ENCODE measurements at places on chromosomes 7 and 10.

DNA sequence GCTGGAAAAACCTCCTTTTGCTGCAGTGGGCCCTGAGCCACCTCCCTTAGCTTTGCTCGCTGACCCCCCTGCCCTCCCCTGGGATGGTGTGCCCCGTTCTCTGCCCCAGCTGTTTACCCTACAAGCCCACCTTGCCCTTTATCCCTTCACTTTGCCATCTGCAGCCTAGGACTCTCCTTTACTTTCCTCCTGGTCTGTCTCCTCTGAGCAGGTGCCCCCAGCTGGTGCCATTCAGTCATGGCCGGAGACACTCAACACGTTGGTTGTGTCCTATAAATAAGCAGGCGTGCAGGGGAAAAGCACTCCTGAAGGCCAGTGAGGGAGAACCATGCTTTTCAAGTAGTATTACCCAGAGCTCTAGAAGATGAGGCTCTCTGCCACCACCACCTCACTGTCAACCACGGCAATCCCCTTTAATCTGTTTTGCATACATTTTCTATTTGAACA, 6.1 kb downstream of the RASSF4 start:
- no peak for DNase-seq

DNA sequence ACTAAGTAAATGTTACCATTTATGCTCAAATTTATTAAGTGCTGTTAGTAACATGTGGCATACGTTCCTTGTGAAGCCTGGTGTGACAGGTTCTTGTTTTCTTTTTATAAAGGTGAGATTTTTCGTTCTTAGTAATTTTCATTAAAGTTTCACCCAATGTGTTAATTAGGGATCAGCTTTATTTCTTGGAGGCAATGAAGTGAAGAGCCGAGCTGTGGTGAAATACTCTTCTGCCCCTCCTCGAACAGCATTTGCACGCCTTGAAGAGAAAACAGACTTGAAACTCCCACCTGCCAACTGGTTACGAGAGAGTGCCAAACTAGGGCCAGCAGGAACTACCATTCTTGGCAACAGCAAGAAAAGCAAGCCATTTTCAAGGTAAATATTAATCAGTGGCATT, 1.5 kb downstream of the EDRF1 start:
- DNase-seq = no peak

GRCh38 chr7:25322473-25322872, 94.2 kb upstream of the NPVF start:
- no peak for DNase-seq

DNA sequence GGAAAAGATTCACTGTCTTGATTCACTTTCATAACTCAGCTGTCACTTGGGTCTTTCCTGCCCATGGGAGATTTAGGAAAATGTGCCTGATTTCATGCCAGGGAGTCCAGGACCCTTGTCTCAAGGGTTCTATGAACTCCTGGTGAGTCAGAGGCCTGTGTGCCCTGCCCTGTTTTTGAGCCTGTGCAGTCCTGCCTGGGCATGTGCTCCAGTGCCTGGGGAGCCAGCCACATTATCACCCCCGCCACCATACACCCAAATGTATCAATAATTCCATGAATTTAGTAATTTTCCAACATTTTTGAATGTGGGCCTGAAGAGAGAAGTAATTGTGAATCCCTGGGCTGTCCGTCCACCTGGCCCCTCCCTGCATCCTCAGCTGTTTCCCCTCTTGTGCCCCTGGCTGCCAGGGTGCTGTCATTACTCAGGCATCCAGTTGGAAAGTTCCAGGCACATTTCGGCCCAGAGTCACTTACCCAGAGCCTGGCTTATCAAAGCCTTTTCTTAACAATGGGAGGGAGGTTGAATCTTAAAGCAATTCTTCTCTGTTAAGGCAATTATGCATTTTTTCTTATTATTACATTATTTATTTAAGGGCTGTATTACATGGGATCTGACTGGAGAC, 287.8 kb upstream of the CDC14C start:
- no peak for DNase-seq

- DNase-seq = no peak
Observed at GRCh38 chr7:44960011-44960580, 18.7 kb downstream of the MYO1G start.

Data from fibroblast of skin of right quadriceps (primary cell).